Stimulated activated CD4-positive, alpha-beta T cell treated with anti-CD3 and anti-CD28 coated beads, Interleukin-1b, Interleukin-23, amount 100 ng/mL, for 48 hours (primary cell): ENCODE measurements at places on chromosomes 2 and 18.

GRCh38 chr2:98281607-98282006 is 64.6 kb upstream of the CNGA3 start:
- DNase-seq = no peak

- no peak for DNase-seq
Observed at GRCh38 chr2:20071397-20072383, 20.3 kb upstream of the LAPTM4A start.

GRCh38 chr2:134681201-134681600 is 37.6 kb downstream of the TMEM163 start:
- DNase-seq = no peak

GRCh38 chr2:184322615-184323014 is 275.7 kb upstream of the ZNF804A start:
- no peak for DNase-seq

GRCh38 chr2:200359552-200359951 is 53.1 kb downstream of the SPATS2L start:
- DNase-seq = no peak

GRCh38 chr2:42408009-42408408 is 47.0 kb upstream of the COX7A2L start:
- no peak for DNase-seq

- no peak for DNase-seq
Observed at GRCh38 chr18:50830544-50830943, 10.7 kb upstream of the MRO start.

GRCh38 chr2:146131785-146132184 is 1611.9 kb upstream of the ZEB2 start:
- no peak for DNase-seq

DNA sequence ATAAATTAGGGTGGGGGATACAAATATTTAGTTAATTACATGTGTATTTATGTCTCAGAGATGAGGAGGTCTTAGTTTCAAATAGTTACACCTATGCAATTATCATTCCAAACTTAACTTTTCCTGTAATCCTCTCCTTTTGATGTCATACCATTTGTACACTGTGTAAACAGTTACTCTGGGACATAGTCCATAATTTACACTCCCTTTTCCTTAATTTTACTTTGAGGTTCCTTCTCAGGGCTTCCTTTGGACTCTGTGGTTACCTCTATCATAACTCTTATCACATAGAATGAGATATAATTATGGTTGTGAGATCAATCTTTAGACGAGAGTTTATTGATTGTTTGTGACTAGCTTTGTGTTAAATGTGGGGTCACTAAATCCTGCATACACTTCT is 84.4 kb downstream of the DPP10 start:
- DNase-seq = no peak

DNA sequence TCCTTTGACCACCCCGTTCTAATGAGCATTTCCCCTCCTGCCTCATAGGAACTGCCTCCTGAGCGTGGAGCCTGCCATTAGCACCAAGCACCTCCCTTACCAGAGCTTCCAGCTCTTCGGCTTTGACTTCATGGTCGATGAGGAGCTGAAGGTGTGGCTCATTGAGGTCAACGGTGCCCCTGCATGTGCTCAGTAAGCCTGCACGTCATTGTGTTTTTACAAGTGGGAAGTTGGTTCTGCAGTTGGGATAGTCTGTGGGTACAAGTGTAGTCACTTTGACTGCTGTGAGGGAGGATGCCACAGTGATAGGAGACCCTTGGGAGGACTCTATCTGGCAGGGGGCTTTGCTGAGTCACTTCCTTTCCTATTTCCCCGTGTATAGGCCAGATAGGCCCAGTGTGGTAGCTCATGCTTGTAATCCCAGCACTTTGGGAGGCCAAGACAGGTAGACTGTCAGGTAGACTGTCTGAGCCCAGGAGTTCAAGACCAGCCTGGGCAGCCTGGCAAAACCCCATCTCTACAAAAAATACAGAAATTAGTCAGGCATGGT is 22.0 kb upstream of the POLR1B start:
- no peak for DNase-seq

- DNase-seq = peak; percentile 72
Observed at GRCh38 chr2:96267159-96267971, 1.3 kb downstream of the CIAO1 start.

- DNase-seq = no peak
Observed at GRCh38 chr2:1567556-1568344, 154.5 kb downstream of the TPO start.

DNA sequence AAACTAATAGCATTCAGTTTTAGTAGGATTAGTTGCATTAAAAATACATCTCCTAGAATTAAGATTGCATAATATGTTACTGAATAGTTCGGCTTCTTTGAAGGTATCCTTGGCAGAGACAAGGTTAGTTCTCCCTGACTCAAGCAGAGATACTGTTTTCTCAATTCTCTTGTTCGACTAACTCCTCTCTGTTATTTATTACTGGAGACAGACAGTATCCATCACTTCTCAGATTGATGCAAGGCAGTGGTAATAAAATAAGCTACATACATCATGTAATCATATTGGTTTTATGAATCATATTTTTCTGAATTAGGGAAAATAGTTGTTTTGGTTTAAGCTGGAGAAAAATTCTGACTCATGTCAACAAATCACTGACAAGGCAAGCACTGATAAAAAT is 134.8 kb downstream of the SLC8A1 start:
- DNase-seq = no peak

GRCh38 chr2:51027968-51028367 is 4.0 kb downstream of the NRXN1 start:
- DNase-seq = no peak

GRCh38 chr2:189876271-189876670 is 92.0 kb downstream of the PMS1 start:
- no peak for DNase-seq

DNA sequence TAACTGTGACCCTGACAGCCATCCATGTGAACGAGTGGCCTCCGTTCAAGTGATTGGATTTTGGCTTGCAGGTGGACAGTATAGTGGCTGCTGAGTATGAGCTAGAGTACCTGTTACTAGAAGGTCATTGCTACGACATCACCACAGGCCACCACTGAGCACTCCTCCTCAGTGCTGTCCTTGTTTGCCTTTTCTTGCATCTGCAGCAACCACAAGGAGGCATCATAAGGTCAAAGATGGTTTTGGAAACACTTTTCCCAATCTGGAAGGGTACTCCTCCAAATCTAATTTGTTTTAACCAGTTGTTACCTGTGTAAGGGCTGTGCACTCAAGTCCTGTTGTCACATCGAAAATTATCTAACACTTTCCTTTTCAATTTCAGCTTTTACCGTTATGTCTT is 81.2 kb downstream of the UGGT1 start:
- no peak for DNase-seq

- DNase-seq = no peak
Observed at GRCh38 chr18:60246606-60247005, 126.0 kb downstream of the MC4R start.

DNA sequence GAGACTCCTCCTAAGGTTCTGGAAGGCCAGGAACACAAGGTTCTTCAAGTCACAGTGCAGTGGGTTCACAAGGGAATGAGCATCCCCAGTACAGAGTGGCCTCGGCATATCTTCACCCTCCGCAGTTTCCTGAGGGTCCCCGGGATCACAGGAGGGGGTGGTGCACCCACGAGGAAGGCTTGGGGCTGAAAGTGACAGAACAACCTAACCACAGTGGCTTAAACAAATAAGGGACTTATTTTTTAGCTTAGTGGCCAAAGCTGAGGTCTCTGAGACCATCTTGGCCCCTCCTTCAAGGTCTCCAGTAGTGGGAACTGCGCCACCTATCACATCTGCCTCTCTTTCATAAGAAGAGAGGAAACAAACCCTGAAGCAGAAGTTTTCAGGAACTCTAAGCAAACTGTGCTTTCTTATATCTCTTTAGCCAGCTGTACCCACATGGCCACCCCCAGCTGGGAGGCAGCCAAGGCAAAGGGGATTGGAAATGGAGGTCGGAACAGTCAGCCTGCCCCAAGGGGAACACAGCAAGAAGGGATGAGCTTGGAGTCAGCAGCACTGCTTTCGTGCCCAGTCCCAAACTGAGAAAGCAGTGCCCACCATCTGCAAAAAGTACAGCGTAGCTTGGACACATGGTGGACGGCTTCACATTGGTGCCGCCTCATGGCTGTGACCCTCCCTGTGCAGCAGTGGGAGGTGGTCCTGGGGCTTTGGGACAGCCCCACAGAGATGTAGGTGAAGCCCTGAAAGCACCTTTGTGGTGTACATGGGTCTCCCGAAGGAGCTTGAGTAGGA is 260.0 kb upstream of the ID2 start:
- no peak for DNase-seq

DNA sequence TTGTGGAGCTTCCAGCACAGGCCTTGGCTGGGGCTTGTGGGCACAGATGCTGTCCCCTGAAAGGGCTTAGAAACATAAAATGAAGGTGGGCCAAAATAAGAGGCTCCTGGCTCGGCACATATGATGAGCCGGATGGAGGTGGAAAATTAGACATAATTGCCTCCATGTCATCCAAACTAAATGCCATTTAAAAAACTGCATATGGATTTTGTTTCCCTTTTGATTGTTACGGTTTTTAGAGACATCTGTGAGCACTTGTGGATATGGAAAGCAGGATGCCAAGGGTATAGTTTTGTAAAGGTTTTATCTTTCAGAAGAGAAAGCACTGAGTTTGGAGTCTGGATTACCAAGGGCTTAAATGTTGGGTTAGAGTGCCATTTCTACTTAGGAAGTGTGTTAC is 498.3 kb downstream of the RIT2 start:
- no peak for DNase-seq

DNA sequence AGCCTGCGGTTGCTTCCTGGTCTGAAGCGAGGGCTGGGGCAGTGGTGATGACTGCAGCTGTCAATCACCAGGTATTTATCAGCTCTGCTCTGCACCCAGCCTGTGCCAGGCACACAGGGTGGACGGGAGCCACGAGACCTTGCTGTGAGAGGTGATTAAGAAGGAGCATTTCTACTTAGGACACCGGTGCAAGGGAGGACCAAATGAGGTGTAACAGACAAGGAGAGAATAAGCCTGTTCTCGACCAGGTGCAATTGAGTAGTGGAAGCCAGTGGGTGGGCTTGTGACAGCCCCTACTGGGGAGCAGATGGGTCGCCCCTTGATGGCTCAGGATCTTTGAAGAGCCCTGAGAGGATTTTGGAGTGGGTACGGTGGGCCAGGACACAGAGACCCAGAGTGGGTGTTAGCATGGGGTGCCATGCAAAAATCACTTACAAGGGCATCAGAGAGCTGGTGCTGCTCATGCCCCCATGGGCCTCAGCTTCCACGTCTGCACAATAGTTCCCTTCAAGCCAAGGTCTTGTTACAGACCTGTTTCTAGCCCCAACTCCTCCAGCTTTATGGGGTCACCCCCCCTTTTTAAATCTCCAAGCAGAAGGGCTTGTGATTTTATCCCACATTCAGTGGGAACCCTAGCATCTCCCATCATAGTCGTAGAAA is 24.6 kb downstream of the GPR55 start:
- DNase-seq = no peak

DNA sequence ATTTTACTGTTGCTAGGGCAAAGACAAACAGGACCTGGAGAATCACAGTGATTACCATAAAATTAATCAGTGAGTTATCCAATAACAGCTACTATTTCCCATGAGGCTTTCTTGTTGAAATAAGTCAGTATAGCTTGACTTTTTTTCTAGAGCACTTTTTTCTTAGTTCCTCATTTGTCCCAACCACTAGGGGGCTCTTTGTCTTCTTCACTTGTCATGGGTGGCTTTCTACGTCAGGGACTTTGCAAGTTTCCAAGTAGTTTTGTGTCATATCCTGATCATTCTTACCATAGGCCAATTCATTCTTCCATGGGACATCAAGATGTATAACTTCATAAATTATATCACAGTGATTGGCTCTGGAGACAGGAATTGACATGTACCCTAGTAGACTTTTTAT is 1019.6 kb upstream of the PIK3C3 start:
- no peak for DNase-seq

- DNase-seq = no peak
Observed at GRCh38 chr18:78213361-78213994, 766.1 kb upstream of the SALL3 start.

DNA sequence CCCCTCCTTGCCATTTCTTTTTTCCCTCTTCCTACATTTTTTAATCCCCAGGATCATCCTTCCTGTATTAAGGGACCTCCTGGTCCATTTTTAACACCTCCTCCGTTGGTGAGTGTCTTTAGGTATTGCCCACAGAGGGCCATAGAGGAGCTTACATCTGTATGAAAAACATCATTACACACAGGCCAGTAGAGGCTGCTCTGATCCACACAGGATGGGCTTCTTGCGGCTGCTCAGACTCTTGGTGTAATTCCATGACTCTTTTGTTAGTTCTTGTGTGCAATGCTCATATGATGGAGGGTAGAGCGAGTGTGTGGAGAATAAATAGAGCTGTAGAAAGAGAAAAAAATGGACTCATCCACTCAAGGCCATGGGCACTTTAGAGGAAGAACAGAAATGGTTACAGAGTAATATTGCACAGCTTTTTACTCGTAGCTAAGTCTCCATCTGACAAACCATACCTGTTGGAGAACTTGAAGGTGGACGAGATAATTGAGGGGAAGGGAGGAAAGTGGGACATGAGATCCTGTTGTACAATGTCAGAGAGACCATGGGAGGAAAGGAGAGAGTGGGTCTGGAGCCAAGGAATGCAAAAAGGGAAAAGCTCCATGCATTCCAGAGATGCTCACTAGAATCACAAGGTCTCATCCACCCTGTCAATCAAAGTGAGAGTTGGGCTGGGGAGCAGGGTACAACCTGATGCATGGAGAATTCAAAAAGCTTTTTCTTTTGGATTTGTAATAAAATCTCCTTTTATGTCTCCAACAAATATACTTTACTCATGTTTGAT is 129.7 kb upstream of the TNP1 start:
- no peak for DNase-seq

DNA sequence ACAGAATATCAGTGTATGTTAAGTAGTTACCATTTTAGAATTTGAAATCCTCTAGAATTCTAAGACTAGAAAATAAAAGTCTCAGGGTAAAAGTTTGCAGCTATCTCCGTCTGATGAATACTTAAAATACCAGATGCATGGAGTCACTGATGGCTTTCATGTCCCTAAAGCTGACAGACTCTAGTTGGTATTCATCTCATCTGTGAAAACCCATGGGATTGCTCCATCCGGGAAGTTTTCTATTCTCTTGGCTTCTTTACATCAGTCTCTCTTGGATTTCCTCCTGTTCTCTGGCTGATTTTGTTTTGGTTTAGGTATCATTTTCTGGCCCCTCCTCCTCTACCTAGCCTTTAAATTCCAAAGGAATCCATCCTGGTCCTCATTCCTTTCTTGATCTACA is 465.6 kb upstream of the POU3F3 start:
- no peak for DNase-seq

- DNase-seq = no peak
Observed at GRCh38 chr18:78364388-78364960, 615.1 kb upstream of the SALL3 start.

GRCh38 chr2:129760669-129761068 is 218.8 kb upstream of the RAB6C start:
- DNase-seq = no peak

DNA sequence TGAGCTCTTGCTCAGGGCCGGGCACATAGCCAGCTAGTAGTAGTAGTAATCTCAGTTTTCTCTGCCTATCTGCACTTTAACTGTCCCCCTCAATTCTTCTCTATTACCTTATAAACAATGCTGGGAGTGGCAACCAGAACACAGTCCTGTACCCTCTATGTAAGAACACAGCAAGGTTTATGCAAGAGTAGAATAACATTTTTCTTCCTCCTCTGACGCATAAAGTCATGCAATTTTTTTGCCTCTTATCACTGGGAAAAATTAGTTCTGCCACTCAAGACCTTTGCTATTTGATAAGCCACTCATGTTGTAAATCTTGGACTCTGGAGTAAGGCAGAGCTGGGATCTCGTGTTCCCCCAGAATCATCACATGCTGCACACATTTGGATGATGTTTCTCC is 200.7 kb upstream of the SOX11 start:
- DNase-seq = no peak
